Hepatocyte (in vitro differentiated cells): ENCODE measurements at places on chromosomes 2 and 18. TPM values are rescaled to one million over a fixed set of nuclear protein-coding genes. Genes with fewer than 3 reads are reported as not detected.
A peak's percentile ranks its signal among the peaks of the same experiment; 100 is the strongest.

DNA sequence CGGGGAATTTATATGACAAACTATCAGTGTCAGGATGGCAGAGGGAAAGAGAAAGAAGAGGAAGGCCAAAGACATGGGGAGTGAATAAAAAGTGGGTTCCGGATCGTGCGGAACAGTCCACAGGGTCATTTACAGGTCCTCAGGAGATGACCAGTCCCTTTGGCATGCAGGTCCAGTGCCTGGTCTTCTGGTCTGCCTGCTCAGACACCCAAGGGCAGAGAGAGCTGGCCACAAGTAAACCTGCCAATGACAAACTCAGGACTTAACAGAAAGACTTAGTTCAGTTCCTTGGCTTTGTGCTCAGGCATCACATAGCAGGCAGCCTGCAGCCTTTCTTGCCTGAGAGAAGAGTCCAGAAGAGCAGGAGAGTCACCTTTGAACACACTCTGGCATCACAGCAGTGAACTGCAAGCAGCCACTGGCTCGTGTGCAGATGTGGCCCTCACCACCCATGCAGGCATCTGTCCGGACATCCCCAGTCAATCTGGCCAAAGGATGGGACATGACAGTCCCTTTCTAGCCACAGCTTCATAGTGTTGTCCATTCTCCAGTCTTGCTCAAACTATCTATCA, 14.0 kb downstream of the TMEM127 start:
- H3K4me1 ChIP-seq: peaks cover 7% of the 10 kb centered on the region
- no peaks in the 10 kb centered on the region for H3K36me3 ChIP-seq
- no peaks in the 10 kb centered on the region for H3K27me3 ChIP-seq
- H3K4me3 ChIP-seq: no peak overlapping the region
- peak overlapping the region; percentile 57 for H3K27ac ChIP-seq

DNA sequence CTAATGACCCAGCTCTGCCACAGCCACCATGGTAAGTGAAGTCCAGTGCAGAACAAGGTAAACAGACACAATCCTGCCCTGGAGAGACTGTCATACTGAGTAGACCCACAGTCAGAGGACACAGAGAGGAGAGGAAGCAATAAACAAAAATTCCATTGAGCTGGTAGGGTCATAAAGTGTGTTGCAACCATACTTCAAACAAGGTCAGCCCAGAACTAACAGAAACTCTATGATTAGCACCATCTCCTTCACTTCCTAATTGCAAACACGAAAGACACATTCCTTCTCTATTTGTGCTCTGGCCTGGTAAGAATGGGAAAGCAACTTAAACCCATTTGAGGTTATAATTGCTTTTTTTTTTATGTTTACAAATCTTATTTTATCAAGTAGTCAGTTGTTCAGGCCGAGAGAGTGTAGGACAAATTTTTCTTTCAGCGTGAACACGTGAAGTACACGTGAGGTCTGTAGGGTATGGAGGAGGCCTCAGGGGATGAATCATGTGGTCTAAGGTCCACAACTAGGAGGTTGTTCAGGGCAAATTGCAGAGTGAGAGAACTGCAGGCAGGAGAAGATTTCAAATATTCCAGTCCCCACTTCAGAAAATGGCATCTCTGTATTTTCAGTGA, 71.4 kb upstream of the GLS start:
- no peak overlapping the region for H3K4me3 ChIP-seq
- no peaks in the 10 kb centered on the region for H3K36me3 ChIP-seq
- peak; percentile 81 for DNase-seq
- H3K27me3 ChIP-seq: no peaks in the 10 kb centered on the region
- H3K27ac ChIP-seq: peak overlapping the region; percentile 88

DNA sequence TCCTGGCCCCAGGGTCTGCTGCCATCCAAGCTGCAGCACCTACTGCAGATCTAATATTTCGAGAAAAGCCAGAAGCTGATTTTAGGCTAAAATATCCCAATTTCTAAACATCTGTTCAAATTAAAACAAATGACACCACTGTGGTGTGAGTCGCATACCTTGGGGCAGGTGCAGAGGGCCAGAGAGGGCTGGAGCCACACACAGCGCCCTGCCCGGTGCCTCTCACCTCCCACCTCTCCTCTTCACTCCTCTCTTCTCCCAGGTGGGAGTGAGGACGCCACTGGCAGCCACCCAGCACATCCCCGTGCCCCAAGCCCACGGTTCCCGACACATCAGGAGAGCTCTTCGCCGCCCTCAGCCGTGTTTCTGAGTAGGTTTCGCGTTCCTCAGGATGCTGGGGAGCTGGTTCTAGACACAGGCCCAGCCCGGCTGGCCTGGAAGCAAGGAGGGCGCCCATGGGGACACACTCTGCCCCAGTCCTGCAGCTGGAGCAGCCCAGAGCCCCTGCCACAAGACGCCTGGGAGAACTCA, 21.4 kb downstream of the THAP4 start:
- peaks cover 16% of the 10 kb centered on the region for H3K4me1 ChIP-seq
- no peak overlapping the region for H3K4me3 ChIP-seq
- H3K27me3 ChIP-seq: no peaks in the 10 kb centered on the region
- no peak for DNase-seq
- H3K27ac ChIP-seq: no peak overlapping the region

GRCh38 chr18:57813245-57813644, 10.1 kb upstream of the ATP8B1 start:
- DNase-seq: no peak
- H3K4me1 ChIP-seq: no peaks in the 10 kb centered on the region
- H3K27me3 ChIP-seq: no peaks in the 10 kb centered on the region

DNA sequence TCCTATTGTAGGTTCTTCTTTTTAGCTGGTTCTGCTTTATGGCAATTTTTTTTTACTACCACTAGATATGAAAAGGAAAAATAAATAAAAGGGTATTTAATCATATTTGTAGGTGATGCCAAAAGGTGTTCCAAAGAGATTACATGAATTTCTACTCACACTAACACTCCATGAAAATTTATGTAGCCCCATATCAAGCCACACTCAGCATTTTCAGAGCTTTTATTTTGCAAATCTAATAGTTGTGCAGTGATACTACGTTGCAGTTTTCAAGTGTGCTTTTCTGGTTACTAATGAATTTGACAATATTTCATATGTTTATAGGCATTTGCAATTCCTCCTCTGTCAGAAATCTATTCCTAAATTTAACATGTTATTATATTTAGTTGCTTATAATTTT, 363.9 kb upstream of the TMEFF2 start:
- no peak overlapping the region for H3K27ac ChIP-seq
- H3K4me3 ChIP-seq: no peak overlapping the region
- no peaks in the 10 kb centered on the region for H3K36me3 ChIP-seq
- no peaks in the 10 kb centered on the region for H3K4me1 ChIP-seq
- no peak for DNase-seq
- H3K27me3 ChIP-seq: no peaks in the 10 kb centered on the region

- peaks cover 11% of the 10 kb centered on the region for H3K4me1 ChIP-seq
- H3K27me3 ChIP-seq: no peaks in the 10 kb centered on the region
- DNase-seq: no peak
- H3K27ac ChIP-seq: no peak overlapping the region
- no peaks in the 10 kb centered on the region for H3K36me3 ChIP-seq
Observed at GRCh38 chr2:170922634-170923494, 6.2 kb upstream of the GORASP2 start.

DNA sequence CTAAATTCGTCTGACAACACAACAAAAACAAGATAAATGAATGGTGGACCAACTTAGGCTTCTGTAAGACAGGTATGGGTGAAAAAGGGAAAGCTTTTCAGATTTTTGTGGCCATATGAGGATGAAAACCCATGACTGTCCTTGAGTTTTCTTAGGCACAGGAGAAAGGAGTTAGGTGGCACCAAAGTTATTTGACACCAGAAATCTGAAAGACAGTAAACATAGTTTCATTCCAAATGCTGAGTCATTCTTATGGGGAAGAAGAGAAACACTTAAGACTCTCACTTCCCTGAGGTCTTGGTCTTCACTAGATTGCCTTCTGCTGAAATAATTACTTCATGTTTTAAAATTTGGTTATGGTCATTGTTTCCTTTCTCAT, 5.2 kb upstream of the GPD2 start:
- H3K4me3 ChIP-seq: no peak overlapping the region
- H3K36me3 ChIP-seq: no peaks in the 10 kb centered on the region
- no peaks in the 10 kb centered on the region for H3K27me3 ChIP-seq

- H3K27me3 ChIP-seq: no peaks in the 10 kb centered on the region
- H3K4me3 ChIP-seq: no peak overlapping the region
- DNase-seq: no peak
- H3K27ac ChIP-seq: no peak overlapping the region
Observed at GRCh38 chr18:63088262-63088661, 231.3 kb downstream of the BCL2 start.

- H3K4me3 ChIP-seq: no peak overlapping the region
- H3K27ac ChIP-seq: no peak overlapping the region
- DNase-seq: no peak
- H3K27me3 ChIP-seq: no peaks in the 10 kb centered on the region
Observed at GRCh38 chr2:173667415-173667814, 297.8 kb downstream of the SP3 start.

GRCh38 chr2:238517209-238517608, 90.5 kb downstream of the ASB1 start:
- H3K36me3 ChIP-seq: no peaks in the 10 kb centered on the region
- no peak overlapping the region for H3K4me3 ChIP-seq
- no peak overlapping the region for H3K27ac ChIP-seq
- H3K27me3 ChIP-seq: no peaks in the 10 kb centered on the region
- H3K4me1 ChIP-seq: no peaks in the 10 kb centered on the region

- no peaks in the 10 kb centered on the region for H3K36me3 ChIP-seq
- H3K4me3 ChIP-seq: no peak overlapping the region
- no peaks in the 10 kb centered on the region for H3K4me1 ChIP-seq
- DNase-seq: peak; percentile 8
- H3K27me3 ChIP-seq: no peaks in the 10 kb centered on the region
Observed at GRCh38 chr2:222398446-222398885, 25.9 kb upstream of the SGPP2 start.

GRCh38 chr2:64751286-64752260, 97.9 kb upstream of the SERTAD2 start:
- H3K27me3 ChIP-seq: no peaks in the 10 kb centered on the region
- H3K4me1 ChIP-seq: peaks cover 16% of the 10 kb centered on the region
- no peaks in the 10 kb centered on the region for H3K36me3 ChIP-seq
- DNase-seq: peak; percentile 77
- peak overlapping the region; percentile 38 for H3K4me3 ChIP-seq

DNA sequence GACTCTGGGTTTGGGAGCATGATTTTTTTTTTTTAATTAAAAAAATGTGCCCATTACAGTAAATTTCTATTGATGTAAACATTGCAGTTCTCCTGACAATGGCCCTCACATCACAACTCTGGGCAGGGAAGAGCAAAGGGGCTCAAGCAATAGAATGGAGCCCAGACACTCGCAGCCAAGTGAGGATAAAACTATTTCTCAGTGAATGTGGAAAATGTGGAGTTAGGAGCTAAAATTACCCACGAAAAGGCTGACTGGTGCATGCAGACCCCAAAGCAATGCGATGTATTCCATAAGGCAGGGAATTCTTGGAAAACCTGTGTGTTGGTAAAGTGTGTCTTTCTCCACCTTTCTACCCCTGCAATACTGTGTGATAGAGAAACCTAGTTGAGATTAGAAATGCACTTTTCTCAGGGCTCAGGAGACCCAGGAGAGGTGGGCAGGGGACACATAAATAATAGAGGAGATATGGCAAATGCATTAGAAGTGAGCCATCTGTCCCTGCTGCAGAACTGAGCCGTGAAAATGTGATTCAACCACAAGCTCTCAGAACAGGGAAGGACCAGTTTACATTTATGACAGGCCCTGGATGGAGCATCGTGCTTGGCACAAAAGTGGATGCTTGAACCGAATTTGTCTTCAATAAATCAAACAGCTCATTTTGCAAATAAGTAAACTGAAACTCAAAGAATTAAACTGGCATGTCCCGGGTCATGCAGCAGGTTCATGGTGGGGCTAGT, 100.1 kb downstream of the MYCN start:
- DNase-seq: no peak
- H3K4me1 ChIP-seq: peaks cover 6% of the 10 kb centered on the region
- H3K27me3 ChIP-seq: no peaks in the 10 kb centered on the region

Gene CAPN10
- total RNA-seq: 19.1 and 24.2 TPM in 2 replicates

Gene AP1S3
- 27.2 and 30.7 TPM in 2 replicates for total RNA-seq

Gene KCNE4
- total RNA-seq: 51.0 and 54.6 TPM in 2 replicates

Gene ALPG
- total RNA-seq: 0.16 and 1.5 TPM in 2 replicates

Gene ADRA2B
- 0.56 and 0.87 TPM in 2 replicates for total RNA-seq

Gene CRYGD
- not detected in 2 replicates for total RNA-seq

Gene TRPM8
- total RNA-seq: 0.33 and 0.84 TPM in 2 replicates

Gene HADHA
- 149 and 155 TPM in 2 replicates for total RNA-seq
